Activated CD4-positive, alpha-beta T cell treated with anti-CD3 and anti-CD28 coated beads, Interleukin-2, amount 10 ng/mL, durations not matched to agents 24 days and 14 days (primary cell): ENCODE measurements at places on chromosomes 7 and 10. TPM values are rescaled to one million over a fixed set of nuclear protein-coding genes. Genes with fewer than 3 reads are reported as not detected.

Gene KEL
- 0.12 and 0.37 TPM in 2 replicates for total RNA-seq

Gene UCN3
- total RNA-seq, result not detected in 2 replicates

Gene GARIN1A
- total RNA-seq, result 0.37 and 0.59 TPM in 2 replicates

Gene FOXP2
- 0.02 and 0.05 TPM in 2 replicates for total RNA-seq

Gene CNTNAP2
- total RNA-seq, result not detected in 2 replicates

Gene NAMPT
- total RNA-seq, result 480 and 484 TPM in 2 replicates

DNA sequence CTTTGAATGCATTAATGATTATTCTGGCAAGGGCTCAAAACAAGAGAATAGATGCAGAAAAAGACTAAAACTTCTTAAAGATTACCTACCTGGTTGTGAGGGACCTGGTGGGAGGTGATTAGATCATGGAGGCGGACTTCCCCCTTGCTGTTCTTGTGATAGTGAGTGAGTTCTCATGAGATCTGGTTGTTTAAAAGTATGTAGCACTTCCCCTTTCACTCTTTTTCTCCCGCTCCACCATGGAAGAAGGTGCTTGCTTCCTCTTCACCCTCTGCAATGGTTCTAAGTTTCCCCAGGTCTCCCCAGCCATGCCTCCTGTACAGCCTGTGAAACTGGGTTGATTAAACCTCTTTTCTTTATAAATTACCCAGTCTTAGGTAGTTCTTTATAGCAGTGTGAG lies 226.6 kb downstream of the ARHGAP12 start:
- DNase-seq, result no peak

DNA sequence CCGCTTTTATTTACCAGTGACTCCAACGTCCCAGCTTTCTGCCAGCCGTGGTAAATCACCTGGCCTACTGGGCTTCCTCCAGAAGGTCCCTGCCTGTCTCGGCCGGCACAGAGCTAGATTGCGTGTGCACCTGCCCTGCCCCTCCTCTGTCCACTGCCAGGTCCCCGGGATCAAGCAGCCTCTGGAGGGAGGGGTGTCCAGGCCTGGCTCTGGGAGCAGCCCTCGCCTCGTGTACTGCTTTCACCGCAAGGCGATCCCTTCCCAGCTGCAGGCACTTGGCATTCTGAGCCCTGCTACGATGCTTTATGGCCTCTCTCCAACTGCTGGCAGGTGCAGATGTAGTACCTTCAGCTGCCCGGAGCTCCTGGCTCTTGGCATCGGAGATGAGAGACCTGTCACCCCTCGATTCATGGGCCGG lies 7.4 kb downstream of the SLC29A3 start:
- DNase-seq, result no peak

DNA sequence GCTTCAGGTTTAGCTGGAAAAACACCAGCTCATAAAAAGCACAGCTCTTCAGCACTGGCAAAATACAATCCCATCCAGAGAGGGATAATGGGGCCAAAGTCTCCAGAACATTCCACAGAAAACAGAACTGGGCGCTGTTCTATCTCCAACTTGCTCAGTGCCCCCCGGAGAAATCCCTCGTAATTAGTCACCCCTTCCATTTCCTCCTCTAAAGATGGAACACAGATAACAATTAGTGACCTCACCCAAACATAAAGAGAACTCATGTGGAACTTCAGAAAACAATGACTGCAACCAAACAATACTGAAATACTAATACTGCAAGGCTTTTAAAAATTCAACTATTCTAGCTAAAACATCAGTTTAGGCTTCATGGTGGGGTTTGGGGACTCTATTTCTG lies 46.3 kb downstream of the KIAA1549 start:
- DNase-seq, result no peak

GRCh38 chr10:67818323-67818722 lies 19.7 kb downstream of the DNAJC12 start:
- DNase-seq, result no peak

- DNase-seq, result no peak
Measured at GRCh38 chr10:107085665-107086525, 78.6 kb downstream of the SORCS1 start.

GRCh38 chr7:20220921-20221547 lies 3.9 kb upstream of the MACC1 start:
- no peak for DNase-seq

GRCh38 chr10:110392868-110393740 lies 88.4 kb upstream of the SMNDC1 start:
- DNase-seq, result no peak

DNA sequence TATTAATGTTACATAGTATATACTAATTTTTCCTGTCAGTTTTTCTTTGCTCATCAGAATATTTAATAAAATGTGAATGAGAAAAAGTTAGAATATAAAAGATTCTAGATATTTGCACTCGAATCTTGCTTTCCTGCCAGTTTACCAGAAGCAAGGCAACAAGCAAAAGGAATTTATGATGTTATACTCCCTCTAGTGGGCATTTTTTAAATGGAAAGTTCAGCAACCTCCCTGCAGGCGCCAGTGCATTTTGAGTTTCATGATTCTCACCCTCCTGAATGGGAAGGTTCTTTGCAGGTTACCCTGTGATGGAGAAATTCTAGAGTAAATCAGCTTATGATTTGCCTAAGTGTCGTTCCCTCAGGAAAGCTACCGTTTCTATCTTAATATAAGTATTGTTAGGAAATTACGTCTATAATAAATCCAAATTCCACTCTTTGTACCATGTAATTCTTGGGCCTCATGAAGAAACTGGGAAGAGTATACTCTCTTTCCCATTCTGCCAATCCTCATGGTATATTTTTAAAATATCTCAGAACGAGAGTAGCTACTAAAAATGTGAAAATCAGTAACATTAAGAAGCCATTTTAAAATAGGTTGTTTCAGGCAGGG lies 350.0 kb downstream of the CRPPA start:
- DNase-seq, result peak; percentile 59

DNA sequence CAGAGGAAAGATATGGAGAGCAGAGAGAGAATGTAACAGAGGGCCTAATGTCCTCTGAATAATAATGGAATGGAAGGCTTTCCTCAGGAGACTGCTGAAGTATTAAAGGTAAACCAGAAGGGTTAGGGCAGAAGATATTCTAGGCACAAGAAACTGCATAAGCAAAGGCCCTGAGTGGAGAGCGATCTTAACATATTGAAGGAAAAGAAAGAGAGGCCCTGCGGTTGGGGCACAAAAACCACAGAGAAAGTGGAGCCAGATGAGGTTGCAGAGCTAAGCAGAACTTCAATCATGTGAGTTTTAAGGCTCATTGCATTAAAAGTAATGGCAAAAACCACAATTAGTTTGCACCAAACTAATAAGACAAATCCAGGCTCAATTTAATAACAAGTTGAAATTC lies 115.8 kb upstream of the VSTM2A start:
- no peak for DNase-seq

DNA sequence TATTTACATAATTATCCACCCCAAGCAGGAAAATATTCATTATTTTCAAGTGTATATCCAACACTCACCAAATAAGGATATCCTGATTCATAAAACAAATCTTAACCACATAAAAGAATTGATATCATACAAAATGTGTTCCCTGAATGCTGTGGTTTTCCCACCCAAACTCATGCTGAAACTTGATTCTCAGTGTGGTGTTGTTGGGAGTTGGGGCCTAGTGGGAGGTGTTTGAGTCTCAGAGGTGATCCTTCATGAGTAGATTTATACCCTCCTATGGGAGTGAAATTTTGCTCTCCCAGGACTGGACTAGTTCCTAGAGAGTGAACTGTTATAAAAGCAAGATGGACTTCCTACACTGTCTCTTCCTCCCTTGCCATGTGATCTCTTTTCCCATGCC lies 1028.3 kb downstream of the SORCS1 start:
- no peak for DNase-seq

DNA sequence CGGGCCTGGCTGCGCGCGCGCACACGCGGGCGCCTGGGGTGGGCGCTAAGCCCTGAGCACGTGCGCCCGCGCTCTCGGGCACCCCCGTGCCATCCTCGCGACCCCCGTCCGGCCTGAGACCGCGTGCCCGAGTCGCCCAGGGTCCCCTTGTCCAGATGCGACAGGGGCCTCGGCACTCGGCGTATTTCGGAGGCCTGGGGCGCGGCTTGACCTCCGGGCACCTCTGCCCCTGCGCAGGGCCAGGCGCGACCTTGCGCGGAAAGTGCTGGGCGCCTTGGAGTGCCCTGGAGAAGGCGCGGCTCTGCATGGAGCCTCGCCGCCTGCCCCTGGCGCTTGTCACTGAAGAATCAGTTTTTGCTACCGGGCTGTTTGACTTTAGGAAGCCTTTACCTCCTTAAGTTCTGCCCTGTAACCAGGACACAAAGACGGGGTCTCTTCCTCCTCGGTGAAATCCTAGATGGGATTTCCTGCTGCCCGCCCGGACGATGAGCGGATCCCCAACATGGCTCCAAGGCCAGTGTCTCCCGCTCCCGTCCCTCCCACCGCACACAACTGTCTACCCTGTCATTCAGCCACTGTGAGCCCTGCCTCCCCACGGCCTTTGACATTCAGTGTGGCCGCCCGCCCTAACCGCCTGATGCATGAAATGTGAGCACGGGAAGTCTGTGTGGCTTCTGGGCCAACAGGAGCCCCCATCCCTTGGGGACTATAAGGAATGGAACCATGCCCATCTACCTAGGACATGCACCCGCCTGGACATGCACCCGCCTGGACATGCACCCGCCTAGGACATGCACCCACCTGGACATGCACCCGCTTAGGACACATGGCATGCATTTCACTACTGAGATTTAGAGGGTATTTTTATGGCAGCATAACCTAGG lies 1.1 kb upstream of the STK32C start:
- DNase-seq, result no peak

- DNase-seq, result no peak
Measured at GRCh38 chr10:5545778-5546710, 21.3 kb downstream of the CALML3 start.

DNA sequence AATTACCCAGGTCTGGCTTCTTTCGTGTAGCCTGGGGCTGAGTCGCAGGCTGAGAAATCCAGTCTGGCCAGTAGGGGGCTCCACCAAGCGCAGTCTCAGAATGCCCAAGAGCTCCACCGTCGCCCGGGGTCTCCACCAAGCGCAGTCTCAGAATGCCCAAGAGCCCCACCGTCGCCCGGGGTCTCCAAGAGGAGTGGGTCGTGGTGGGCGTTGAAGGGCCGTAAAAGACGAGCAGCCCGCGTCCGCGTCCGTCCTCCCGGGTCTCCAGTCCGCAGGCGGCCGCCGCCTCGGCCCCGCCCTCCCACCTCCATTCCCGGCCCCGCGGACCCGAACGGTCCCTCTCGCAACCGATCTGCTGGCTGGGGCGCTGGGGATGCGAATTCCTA lies 892 bp upstream of the ZYX start:
- peak; percentile 96 for DNase-seq

DNA sequence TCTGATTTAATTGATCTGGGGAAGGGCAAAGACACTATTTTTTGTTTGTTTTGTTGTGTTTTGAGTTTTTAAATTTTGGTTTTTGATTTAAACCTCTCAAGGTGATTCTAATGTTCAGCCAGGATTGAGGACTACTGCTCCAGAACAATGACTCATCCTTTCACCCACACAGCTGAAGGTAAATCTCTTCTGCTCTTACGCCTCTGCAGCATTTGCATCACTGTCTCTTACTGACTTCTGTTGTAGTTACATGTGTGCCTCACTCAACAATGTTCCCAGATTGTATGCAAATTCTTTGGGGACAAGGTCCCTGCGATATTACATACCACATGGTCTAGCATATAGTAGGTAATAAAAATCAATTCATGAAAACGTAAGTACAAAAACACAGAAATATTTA lies 467.5 kb upstream of the LRRN3 start:
- DNase-seq, result no peak

DNA sequence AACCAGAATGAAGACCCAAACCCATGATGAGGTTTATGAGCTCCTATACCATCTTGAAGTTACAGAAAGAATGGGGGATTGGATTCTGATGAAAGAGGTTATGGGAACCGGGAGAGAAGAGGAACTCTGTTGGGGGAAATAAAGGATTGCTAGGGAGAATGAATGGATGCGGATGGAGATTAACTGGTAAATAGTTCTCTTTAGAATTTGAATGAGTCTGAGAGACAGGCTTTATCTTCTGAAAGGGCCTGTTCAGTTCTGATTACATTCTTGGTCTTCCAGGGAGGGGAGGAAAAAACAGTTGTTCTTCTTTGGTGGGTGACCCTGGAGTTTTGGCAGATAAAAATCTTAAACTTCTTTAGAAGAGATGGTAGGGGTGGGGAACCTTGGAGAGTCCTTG lies 13.9 kb downstream of the SUGCT start:
- no peak for DNase-seq

GRCh38 chr10:31770307-31770902 lies 158.2 kb downstream of the ARHGAP12 start:
- peak; percentile 85 for DNase-seq
